ENCODE measurements at places on chromosomes 7 and 10.
A peak's percentile ranks its signal among the peaks of the same experiment; 100 is the strongest.

GRCh38 chr7:22323714-22324113 is 33.2 kb downstream of the RAPGEF5 start:
- no peak for DNase-seq

DNA sequence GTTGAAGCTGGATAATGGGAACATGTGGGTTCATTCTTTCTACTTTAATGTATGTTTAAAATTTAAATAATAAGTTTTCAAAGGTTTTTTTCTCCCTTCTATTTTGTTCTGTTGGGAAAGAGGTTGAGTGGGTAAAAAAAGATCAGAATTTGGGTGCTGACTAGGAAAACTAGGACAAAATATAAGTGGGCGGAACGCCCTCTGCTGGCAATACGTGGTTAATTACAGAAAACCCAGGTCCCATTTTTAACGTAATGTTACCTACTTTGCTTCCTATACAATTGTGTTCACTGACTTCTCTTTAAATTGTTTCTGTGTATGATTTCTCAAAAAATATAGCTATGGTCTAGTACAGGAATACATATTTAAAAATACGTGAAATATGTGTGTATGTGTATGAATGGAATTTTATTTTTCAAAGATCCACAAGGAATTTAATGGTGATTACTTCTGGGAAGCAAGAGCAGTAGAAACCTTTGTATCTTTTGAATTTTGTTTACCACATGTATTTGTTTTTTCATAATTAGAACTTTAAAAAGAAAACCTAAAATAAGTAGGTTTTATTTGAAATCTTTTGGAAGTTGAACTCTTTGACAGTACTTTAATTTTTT is 8.7 kb downstream of the ECD start:
- no peak for DNase-seq

DNA sequence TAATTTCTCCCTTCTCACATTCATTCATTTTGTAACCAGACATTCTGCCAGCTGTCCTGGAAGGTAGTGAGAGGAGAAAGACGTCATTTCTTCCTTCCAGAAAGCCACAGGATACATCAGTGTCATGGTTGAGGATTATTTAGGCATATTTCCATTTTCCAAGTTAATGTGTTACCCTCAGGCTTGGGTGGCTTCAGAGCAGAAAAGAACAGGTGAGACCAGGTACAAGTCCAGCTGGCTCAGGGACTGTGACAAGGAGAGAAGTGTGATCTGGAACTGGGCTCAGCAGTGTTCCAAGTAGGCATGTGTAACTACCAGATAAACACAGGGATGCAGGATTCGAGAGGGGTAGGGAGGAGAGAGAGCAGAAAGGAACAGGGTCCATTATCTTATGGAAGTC is 386.9 kb downstream of the GALNT17 start:
- no peak for DNase-seq

DNA sequence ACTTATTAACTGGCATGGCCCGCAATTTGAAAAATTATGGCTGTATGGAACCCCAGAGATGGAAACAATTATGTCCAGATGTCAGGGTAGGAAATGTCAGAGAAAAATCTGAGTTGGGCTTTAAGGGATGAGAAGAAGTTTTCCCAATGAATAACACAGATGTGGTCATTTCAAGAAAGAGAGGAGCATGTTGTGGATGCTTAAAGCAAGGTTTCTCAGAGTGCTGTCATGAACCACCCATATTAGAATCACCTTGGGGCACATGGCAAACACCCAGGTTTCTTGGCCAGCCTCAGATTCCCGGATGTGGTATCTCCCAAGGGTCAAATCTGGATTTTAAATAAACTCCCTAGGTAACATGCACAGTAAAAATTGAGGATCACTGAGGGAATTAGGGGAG is 43.6 kb downstream of the LAMB4 start:
- DNase-seq: no peak

GRCh38 chr10:650441-650851 is 39.0 kb downstream of the DIP2C start:
- no peak for DNase-seq

GRCh38 chr10:102775201-102775934 is 31.6 kb downstream of the WBP1L start:
- DNase-seq: no peak

GRCh38 chr10:62017491-62017870 is 116.0 kb downstream of the ARID5B start:
- no peak for DNase-seq

GRCh38 chr7:98869027-98869596 is 702 bp downstream of the TMEM130 start:
- DNase-seq: no peak

GRCh38 chr7:23237000-23237399 is 9.6 kb upstream of the GPNMB start:
- no peak for DNase-seq

DNA sequence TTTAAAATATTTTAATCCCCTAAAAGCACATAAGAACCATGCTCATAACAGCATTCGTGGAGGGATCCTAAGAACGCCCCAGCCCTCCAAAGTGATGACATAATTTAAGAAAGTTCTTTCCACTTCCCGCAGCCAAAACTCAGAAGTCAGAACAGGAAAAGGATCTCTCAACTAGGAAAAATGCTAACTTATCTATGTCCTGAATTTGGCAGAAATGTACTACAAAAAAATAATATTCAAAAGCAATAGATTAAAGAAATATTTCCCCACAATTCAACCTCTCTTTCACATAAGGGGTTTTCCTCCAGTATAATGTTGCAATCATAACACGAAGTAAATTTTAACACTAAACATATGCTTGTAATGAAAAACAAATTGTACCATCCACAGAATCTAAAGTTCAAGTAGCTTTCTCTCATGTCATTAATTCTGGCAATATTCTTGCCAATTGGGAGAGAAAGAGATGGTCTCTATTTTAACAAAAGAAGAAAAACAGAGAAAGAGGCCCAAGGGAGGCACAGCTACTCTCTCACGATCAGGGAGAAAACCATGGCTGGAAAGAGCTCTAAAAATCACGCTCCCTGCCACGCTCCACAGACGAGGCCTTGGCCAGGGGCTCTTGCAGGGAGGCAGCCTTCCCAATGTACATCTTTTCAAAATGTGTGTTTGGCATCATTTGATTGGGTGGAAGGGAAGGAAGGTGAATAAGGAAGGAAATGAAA is 22.9 kb downstream of the ASB13 start:
- no peak for DNase-seq

GRCh38 chr7:110569486-110570205 is 521.3 kb upstream of the LRRN3 start:
- DNase-seq: no peak

DNA sequence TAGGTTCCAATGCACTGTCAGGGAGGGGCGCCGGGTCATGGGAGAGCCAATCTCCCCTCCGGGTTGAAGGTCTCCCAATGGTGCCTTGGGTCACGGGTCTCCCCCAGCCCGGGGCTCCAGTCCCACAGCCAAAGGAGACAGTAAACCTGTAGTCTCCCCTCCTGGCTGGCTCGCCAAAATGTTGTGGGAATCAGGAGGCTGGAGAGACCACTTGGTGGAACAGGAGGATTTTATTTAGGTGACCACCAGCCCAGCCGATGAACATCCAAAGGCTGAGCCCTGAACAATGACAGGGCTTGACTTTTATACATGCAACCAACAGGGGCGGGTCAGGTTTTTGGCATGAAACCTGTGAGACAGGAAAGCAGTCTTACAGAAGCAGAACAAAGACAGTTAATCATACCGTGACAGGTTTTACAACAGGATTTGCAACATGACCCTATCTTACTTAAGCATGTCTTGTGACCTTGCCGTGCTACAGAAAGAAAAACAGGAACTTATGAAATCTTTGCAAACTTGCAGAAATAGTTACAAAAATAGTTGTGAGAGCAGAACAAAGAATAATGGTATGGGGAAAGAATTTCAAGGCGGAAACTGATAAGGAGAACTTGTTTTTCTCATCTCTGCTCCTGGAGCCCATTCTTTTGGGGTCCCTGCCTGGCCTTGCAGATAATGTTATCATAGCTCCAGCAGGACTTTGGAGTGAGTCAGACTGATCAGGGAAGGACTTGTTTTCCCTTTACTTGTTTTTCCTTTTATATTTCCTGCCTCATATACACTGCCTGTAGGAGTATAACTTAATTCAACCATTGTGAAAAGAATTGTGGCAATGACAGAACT is 7.1 kb downstream of the ERV3-1 start:
- no peak for DNase-seq

DNA sequence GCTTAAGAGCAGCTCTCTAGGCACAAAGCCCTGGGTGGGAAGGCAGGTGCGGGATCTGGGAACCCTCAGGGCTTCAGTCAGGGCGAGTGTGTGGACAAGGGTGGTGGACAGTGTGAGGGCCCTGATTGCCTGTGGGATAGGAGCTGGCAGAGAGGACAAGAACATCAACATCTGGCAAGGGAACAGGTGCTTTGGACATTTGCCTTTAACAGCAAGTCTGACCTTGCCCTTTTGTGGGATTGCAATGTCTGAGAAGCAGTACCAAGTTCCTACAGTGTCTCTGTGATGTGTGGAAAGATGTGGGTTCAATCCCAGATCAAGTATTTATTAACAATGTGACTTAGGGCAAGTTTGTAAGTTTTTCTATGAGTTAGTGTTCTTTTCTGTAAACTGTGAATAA is 46.7 kb downstream of the TFAM start:
- no peak for DNase-seq

- no peak for DNase-seq
Measured at GRCh38 chr10:63068246-63068645, 64.9 kb upstream of the NRBF2 start.

- DNase-seq: no peak
Measured at GRCh38 chr10:6140965-6141295, 52.1 kb downstream of the RBM17 start.

GRCh38 chr7:44218418-44219201 is 17.8 kb downstream of the YKT6 start:
- DNase-seq: no peak

- no peak for DNase-seq
Measured at GRCh38 chr7:14144538-14144937, 155.1 kb upstream of the ETV1 start.

DNA sequence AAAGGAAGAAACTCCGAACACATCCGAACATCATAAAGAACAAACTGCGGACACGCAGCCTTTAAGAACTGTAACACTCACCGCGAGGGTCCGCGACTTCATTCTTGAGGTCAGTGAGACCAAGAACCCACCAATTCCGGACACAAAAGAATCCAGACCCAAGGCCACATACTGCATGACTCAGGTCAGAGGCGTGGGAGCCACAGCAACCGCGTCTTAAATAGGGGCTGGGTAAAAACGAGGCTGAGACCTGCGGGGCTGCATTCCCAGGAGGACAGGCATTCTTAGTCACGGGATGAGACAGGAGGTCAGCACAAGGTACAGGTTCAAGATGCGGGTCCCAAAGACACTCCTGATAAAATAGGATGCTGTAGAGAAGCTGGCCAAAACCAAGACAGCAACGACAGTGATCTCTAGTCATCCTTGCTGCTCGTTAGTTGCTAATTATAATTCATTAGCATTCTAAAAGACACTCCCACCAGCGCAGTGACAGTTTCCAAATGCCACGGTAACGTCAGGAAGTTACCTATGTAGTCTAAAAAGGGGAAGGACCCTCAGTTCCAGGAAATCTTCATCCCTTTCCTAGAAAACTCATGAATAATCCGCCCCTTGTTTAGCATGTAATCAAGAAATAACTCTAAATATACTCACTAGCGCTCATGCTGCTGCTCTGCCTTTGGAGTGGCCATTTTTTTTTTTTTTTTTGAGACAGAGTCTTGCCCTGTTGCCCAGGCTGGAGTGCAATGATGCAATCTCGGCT is 19.3 kb downstream of the AP5Z1 start:
- no peak for DNase-seq

DNA sequence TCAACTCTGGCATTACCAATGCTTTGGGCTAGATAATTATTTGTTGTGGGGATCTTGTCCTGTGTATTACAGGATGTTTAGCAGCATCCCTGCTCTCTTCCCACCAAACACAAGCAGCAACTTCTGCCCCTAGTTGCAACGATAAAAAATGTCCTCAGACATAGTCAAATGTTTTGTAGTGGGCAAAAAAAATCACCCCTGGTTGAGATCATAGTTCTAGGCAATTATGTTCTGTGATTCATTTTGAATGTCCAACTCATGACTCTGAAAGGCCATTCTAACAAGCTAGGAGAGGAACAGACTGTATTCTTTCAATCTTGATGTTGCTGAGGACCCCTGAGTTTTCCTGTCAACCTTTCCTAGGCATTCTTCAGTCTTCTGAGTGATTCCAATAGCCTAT is 79.5 kb downstream of the RTKN2 start:
- no peak for DNase-seq

- DNase-seq: no peak
Measured at GRCh38 chr7:143188994-143189393, 5.8 kb downstream of the TAS2R39 start.

DNA sequence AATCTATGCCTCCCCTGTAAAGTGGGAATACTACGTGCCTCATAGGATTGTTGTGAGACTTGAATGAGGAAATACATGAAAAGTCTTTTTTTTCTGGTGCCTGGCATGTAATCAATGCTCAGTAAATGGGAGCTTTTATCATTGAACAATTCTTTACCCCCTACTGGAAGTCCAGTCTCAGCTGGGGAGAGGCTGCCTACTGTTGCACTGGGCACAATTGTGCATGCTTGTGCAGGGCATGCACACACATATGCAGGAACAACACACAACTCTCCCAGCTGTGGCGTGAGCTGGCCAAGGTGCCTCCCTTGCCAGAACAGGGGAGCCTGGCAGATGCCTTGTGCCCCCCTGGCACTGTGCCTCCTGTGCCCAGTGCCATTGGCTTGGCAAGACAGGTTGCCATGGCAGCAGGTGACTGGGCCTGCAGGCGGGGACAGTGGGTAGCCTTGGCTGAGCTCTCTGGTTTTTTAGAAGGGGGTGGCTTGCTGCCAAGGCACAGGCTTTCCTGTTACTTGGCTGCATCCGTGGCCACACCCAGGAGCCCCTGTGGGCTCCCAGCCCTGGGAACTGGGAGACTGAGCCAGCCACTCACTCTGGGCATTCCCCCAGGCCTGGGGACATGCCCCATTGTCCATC is 16.1 kb upstream of the PALD1 start:
- DNase-seq: peak; percentile 91

DNA sequence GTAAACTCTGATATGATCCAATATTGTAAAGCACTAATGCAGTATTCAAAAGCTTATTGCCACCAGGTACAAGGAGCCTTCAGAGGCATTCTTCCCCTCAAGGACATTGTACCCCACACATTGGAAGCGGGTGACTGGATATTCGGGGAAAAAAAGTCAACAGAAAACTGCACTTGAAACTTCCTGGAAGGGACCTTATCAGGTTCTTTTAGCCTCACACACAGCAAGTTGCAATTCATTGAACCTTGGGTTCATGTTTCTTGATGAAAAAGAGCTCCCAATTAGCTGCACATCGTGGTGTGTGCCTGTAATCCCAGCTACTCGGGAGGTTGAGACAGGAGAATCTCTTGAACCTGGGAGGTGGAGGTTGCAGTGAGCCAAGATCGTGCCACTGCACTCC is 16.4 kb upstream of the MICU1 start:
- no peak for DNase-seq

GRCh38 chr7:18796216-18796615 is 300.7 kb downstream of the HDAC9 start:
- DNase-seq: no peak

- no peak for DNase-seq
Measured at GRCh38 chr7:148286150-148286549, 304.4 kb upstream of the C7orf33 start.

- DNase-seq: no peak
Measured at GRCh38 chr7:136452949-136453348, 415.5 kb upstream of the CHRM2 start.

Data from anterior cingulate cortex (tissue), 58 donors.